ENCODE measurements at places on chromosomes 3 and 15.

- no peak for DNase-seq
Measured at GRCh38 chr3:108623504-108623903, 34.0 kb downstream of the DZIP3 start.

DNA sequence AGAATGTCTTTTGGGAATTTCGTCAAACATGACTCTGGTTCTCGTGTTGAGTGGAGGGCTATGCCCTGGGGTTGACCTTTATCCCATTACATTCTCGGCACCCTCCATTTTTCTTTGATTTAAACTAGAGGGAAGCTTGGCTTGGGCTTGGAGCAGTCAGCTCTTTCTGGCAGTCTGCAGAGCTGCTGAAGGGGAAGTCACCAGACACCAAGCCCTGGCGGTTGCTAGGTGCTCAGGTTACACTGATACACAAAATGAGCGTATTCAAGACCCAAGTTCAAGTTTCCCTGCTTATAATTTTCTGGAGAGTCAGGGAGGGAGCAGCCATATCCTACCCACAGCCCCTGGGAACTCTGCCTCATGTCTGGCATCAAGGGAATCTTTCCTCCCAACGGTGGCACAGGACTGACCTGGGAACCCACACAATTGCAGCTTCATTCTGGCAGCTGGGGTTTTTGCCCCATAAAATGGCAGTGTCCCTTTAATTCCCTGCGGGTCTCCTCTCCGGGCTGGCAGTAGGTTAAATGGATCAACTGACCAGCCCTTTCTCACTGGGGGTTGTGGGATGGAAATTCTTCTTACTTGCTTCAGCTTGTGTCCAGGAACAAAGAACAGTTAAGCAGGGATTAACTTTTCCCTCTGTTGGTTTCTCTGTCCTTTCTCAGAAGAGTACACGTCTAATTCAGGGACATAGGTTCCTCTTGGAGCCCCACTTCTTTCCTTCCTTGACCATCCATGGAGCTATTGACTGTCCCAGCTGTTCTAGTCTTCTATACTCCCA, 110.0 kb upstream of the DLG1 start:
- no peak for DNase-seq

- no peak for DNase-seq
Measured at GRCh38 chr15:29278436-29279105, 8.9 kb upstream of the NSMCE3 start.

GRCh38 chr15:74311734-74312444, 55.6 kb downstream of the CYP11A1 start:
- DNase-seq, result no peak

GRCh38 chr15:43277231-43277823, 10.6 kb upstream of the TGM5 start:
- no peak for DNase-seq

- no peak for DNase-seq
Measured at GRCh38 chr3:168476360-168476980, 380.7 kb upstream of the GOLIM4 start.
